ENCODE measurements at places on chromosomes 3 and 15. TPM values are rescaled to one million over a fixed set of nuclear protein-coding genes. Genes with fewer than 3 reads are reported as not detected.

The BSN gene
- under 0.01 TPM for total RNA-seq

The HTR3E gene
- not detected for total RNA-seq

DNA sequence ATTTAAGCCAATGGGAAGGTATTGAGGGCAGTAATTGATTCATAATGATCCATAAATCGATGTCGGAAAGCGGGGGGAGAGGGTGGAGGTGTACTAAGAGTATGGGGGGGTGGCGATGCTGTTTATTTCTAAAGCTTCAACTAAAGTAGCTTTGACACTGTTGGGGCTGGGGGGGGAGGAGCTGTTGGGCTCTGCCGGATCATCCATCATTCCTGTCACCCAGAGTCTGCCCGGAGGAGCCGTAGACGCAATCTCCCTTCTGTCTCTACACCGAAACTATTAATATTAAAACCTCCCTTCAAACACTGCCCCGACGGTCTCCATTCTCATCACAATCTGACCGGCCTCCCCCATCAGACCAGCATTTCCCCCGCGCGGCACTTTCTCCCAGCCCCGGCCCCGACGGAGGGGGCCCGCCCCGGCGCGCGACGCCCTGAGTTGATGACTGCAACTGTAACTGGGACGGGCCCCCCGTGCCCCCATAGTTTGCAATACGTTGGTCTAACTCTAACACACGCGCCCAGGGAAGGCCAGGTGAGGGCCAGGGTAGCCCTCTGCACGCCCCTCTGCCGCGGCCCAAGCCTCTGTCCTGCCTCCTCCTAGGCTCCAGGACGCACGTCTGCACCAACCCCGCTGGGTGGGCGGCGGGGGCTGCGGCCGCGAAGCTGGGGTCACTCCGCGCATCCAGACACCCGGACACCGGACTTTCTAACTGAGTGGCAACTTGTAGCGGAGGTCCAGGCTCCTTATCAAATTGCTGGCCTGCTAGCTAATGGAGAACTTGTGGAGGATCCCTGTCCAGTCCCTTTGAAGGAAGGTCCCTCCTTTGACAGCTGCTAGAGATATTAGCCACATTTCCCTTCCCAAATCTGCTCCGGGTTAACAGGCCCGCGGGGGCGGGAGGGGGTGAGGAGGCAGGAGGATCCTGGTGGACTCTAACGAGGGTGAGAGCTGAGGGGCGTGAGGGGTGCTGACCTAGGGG lies 212.0 kb downstream of the MEIS2 start:
- DNase-seq = no peak

DNA sequence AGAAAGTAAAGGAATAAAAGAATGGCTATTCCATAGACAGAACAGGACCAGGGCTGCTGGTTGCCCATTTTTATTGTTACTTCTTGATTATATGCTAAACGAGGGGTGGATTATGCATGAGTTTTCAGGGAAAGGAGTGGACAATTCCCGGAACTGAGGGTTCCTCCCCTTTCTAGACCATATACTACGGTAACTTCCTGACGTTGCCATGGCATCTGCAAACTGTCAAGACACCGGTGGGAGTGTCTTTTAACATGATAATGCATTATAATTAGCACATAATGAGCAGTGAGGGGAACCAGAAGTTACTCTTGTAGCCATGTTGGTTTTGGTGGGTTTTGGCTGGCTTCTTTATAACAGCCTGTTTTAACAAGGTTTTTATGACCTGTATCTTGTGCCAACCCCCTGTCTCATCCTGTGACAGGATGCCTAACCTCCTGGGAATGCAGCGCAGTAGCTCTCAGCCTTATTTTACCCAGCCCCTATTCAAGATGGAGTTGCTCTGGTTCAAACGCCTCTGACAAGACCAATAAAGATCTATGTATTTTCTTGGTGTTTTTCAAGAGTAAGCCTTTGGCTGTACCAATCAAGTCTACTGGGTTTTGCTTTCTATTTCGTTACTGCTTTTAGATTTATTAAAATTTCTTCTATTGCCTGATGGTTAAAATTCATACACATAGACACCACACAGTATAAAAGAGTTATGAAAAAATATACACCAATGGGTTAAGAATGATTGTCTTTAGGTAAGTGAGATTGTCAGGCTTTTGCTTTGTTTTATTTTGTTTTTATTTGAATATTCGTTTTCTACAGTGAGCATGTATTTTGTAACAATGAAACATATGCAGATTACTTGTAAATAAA lies 37.4 kb upstream of the CTDSPL start:
- DNase-seq = peak; percentile 18

DNA sequence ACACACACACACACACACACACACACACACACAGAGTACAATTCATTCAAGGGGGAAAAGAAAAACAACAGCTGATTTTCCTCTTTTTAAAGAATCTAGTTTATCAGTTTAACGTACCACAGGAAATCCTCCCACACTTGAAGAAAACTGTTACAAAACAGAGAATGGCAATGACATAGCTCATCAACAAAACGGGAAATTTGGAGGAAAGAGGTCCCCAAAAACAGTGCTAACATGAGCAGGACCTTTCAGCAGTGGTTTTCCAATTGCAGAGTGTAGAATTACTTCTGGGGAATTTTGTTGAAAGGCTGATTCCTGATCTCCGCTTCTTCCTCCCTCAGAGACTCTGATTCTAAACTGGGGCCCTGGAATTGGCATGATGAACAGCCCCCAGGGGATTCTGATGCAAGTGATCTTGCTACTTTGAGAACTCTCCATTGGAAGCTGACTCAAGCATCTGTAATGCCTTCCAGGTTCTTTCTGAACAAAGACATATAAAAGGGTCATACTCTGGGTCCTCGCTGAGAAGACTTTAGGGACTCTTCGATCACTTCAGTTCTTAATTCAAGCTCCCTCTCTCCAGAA lies 442.6 kb upstream of the PROK2 start:
- DNase-seq = no peak

The CFAP92 gene
- 1.9 TPM for total RNA-seq

- DNase-seq = peak; percentile 31
Measured at GRCh38 chr3:161082063-161082462, 23.1 kb downstream of the B3GALNT1 start.

DNA sequence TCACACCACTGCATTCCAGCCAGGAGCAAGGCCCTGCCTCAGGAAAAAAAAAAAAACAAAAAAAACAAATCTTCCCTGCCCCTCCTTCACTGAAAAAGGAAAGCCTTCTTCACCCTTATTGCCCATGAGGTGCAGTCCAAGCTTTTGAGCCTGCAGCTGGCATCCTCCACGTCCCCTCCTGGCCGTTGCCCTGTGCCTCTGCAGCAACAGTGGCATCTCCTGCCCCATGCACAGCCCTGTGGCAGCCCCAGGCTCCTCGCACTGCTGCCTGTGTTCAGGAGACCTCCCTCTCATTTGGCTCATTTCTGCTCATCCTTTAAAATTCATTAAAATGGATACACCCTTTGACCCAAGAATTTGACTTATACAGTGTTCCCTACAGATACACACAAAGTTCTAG lies 72.7 kb upstream of the PLXNA1 start:
- DNase-seq = no peak

The KLHDC8B gene
- total RNA-seq = 90.4 TPM

The INKA1 gene
- 14.0 TPM for total RNA-seq

- peak; percentile 28 for DNase-seq
Measured at GRCh38 chr15:100869151-100869999, 10.3 kb upstream of the ALDH1A3 start.

The FAM107A gene
- 2.9 TPM for total RNA-seq

The NPAP1 gene
- not detected for total RNA-seq
